D721Med (cell line): ENCODE measurements at places on chromosomes 11 and 22.

DNA sequence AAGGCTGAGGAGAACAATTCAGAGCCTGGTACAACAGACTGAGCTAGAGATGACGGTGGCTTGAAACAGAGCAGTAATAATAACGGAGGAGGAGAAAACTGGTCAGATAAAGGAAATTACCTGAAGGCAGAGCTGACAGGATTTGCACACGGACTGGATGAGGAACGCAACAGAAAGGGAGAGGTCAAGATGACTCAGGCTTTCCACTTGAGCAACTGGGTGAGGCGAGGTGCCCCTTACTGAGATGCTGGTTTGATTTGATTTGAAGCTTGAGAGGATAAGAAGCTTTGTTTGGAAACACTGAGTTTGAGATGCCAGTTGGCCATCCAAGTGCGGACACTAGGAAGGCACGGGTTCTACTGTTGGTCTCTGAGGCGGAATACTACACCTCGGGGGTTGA is 35.4 kb upstream of the NRIP3 start:
- no peak for DNase-seq

DNA sequence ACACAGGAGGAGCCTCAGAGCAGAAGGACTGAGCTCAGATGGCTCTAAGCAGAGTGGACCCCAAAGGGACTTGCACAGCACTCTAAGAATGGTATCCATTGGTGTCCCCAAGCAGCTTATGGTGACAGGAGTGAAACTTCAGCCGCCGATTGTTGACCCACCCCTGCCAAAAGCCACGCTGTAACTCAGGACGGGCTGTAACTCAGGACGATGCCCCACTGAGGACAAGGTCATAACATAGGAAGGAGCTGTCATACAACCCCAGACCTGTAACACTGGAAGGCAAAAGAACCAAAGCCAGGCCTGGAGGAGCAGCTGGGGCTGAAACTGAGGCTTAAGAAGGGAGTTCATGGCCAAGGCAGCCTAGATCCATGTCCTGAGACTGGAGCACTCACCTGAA is 14.2 kb downstream of the CD59 start:
- no peak for DNase-seq

DNA sequence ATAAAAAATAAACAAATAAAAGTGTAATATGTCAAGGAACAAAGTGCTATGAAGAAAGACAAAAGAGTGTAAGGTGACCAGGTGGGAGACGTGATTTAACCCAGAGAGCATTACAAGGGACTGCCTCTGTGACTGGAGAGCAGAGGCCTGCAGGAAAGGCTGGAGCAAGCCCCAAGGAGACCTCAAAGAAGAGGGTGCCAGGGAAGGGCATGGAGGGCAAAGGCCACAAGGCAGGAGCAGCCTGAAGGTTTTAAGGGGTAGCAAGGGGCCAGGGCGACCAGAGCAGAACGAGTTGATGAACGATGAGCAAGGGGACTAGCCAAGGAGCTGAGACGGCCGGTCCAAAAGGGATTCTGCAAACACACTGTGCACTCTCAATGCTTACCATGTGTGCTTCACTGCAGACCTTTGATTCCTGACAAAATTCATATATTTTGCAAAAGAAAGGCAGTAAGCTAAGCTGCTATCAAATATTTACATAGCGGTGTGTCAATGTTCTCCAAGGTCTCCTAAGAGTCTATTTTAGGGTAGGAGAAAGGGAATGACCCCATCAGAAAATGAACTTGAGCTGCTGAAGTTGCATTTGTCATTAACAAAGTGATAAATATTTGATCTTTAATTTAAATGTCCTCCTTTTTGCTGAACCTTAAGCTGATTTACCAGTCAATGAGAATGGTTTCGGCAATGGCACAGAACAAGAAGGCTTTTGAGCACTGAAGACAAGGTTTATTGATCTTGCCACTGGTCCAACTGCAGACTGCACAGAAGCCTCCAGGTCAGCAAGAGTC is 50.5 kb downstream of the SMCO4 start:
- no peak for DNase-seq

- DNase-seq, result no peak
Observed at GRCh38 chr11:8381871-8382396, 118.3 kb upstream of the LMO1 start.

GRCh38 chr11:99197477-99197876 is 176.7 kb downstream of the CNTN5 start:
- DNase-seq, result no peak

GRCh38 chr11:118076754-118077281 is at the start of gene TMPRSS4:
Gene TMPRSS4 (plus strand): TSS chr11:118077078. CDS start chr11:118077303, 225 bp downstream.
- no peak for DNase-seq

DNA sequence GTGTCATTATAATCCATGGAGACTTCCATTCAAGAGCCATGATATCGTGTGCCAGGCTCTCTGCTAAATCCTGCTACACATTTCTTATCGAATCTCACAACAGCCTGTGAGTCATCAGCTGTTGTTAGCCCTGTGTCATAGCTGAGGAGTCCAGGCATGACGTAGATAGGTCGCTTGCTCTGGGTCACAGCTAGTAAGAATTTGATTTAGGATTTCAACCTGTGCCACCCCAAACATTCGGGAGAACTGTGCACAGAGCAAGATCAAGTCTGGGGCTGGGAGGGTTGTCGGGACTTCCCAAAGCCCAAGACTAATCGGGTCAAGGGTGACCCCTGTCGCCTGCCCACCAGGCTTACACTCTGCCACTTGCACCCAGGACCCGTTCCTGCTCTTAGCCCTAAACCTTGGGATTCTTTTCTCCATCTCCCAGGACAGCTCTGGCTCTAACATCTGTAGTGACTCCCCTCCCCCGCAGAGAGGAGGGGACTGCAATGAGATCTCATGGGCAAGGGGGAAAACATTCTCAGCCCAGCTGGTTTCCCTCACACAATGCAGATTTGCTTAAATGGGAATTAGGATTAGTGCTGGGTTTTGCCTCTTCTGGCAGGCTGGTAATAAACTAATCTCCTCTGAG is 34.3 kb downstream of the TSPAN18 start:
- peak; percentile 41 for DNase-seq

- no peak for DNase-seq
Observed at GRCh38 chr11:4211991-4212390, 117.4 kb downstream of the RRM1 start.

- peak; percentile 39 for DNase-seq
Observed at GRCh38 chr22:23070418-23071229, at the start of gene GNAZ. Gene GNAZ (plus strand): TSS chr22:23070519. CDS start chr22:23095696, 25,177 bp downstream.

- no peak for DNase-seq
Observed at GRCh38 chr11:48184452-48184851, 32.2 kb upstream of the OR4B1 start.

GRCh38 chr11:45110562-45110961 is 35.9 kb upstream of the PRDM11 start:
- peak; percentile 57 for DNase-seq

DNA sequence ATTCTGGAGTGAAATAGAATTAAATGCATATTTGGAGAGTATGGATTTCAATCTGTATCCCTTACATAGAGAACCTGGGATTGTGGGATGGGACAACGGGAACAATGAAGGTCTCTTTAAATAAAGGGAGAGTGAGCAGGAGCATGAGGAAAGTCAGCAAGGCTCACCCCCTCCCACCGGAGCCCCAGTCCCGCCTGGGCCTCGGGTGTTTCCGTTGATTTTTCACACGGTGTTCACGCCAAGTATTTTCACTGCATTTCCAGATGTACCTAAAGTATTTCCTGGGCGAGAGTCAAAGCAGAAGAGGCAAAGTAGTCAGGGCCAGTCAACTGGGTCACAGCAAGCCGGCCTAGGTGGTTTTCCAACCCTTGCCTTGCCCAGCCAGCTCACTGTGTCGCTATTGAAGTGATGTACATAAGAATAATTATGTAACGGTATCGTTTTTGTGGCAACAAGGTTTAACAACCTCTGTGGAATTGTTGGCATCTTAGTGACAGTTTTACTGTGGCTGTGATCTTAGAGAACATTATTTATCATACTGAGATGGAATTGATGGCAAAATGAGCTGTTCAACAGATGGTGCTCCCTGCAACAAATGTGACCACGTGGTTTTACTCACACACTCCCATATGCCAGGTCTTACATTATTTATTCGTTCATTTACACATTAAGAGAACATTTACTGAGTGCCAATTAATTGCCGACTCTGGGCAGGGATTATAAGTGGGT is 177.3 kb downstream of the ADAMTS15 start:
- no peak for DNase-seq

DNA sequence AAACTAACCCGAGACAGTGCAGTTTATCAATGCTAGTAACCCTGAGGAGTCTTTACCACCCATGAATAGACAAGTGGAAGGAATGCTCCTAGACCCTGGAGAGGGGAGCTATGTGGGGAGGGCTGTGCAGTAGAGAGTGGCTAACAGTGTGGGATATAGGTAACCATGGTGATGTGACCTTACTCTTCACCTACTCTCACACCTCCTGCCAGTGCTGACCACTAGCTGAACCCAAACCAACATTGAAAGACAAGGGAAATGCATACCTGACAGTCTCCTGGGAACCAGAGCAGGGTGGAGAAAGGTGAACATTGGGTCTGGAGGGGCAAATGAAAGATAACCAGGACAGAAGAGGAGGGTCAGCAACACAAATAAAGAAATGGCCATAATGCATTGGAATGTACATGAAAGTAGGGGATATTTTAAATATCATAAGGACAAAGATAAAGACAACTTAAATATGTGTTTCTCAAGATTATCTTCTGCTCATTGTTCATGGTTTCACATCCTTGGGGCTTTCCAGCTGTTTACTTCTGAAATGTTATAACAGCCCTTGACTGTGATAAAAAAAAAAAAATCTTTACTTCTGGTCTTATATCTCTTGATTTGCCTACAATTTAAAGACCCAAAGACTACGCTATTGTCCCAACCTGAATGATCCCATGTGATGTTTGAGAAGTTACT is 983.3 kb upstream of the TENM4 start:
- no peak for DNase-seq

DNA sequence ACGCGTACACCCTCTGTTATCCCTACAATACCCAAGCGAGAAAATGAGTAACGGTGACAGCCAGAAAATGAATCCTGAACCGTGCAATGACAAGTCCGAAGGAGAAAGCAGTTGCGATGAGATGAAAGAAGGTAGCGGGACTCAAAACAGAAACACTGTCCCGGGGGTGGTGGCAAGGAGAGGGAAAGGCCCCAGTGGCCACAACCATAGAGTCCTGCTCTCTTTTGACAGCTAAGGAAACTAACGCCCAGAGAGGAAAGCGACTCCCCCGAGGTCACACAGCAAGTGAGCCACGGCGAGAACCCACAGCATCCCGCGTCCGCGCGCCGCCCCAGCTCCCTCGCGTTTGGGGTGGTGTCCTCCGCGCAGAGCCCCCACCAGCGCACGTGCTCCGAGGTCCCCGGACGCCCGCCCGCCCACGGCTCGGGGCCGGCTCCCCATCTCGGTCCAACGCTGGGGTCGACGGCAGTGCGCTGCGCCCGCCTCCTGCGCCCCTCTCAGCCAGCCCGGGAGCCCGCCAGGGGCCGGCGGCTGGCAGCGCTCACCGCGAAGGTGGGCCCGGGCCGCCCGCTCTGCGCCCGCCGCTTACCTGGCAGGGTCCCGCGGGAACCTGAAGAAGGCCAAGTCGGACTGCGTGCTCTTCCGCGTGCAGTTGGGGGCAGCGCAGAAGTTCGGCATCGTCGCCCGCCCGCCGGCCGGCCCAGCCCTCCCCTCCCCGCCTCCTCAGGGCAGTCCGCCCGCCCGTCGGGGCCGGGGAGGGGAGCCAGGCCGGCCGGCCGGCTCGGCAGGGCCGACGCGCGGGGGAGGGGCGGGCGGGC is 564 bp downstream of the THAP12 start:
- DNase-seq, result no peak

DNA sequence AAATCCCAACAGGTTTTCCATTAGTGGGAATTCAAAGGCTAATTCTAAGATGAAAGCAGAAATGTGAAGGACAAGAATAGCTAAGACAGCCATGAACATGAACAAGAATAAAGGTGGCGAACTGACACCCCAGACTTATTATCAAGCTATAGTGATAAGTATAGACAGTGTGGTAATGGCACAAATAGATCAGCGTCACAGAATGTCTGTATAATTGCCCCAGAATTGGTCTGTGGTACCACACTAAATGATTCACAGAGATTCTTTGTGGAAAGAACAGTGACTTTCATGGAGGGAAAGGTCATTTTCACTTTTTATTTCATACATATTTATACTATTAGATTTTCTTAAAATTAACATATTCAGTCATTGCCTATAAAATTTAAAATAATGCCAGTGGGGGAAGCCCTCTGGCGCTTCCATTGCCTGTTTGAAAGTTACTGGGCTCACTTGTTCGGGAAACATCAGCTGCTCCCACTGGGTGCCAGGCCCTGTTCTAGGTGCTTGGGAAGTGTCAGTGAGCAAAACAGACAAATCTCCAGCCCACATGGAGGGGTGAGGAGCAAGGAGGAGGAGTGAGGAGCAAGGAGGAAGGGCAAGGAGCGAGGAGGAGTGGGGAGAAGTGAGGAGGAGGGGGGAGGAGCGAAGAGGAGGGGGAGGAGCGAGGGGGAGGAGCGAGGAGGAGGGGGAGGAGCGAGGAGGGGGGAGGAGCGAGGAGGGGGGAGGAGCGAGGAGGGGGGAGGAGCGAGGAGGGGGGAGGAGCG is 11.3 kb upstream of the NLRP6 start:
- no peak for DNase-seq

- no peak for DNase-seq
Observed at GRCh38 chr11:104934594-104934993, 33.8 kb downstream of the CASP4 start.

- DNase-seq, result no peak
Observed at GRCh38 chr11:128804481-128804880, 62.6 kb downstream of the KCNJ1 start.

GRCh38 chr11:16117989-16118756 is 238.2 kb downstream of the SOX6 start:
- DNase-seq, result no peak

DNA sequence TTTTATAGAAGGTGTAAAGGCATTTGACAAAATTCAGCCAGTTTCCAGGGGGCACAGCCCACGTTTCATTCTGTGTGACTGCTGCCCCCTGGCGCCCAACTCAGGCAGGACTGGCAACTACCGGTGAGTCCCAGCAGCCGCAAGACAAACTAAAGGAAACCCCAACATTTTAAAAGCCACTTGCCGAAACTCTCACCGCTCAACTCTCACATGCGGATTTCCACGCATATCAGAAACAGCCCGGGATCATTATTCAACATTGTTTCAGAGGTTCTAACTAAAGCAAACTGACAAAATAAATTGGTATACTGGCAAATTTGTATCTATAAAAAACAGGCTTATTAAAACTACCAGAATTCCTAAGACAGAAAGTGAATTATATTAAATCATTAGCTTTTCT is 48.2 kb downstream of the MORC2 start:
- no peak for DNase-seq

DNA sequence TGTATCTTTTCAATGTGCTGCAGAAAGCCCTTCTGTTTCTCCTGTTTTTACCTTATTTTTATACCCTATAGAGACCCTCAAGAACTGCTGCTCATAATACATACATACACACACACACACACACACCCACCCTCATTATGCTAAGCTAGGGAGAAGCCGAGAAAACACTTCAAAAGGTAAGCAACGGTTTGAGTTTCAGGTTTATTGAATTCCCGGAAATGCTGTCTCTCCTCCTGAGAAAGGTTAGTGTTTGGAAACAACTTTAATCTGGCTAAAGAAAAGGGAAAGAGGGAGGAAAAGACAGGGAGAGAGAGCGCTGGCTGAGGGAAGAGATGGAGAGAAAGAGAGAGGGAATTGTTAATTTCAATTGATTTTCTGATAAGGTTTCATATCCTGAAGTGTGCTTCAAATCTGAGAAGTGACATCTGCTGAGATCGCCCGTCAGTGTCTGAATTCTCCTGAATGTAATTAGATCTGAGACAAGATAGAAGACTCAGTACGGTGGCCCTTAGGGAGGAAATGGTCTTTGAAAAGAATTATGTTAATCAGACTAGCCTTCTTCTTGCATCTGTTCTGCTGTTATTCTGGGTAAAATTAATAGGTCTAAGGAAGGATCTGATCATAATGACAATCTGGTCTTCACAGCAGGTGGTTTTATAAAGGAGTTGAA is 169.1 kb downstream of the NXPE2 start:
- DNase-seq, result no peak
